GM06990 (cell line): ENCODE measurements at places on chromosomes 16 and 17.
A peak's percentile ranks its signal among the peaks of the same experiment; 100 is the strongest.

DNA sequence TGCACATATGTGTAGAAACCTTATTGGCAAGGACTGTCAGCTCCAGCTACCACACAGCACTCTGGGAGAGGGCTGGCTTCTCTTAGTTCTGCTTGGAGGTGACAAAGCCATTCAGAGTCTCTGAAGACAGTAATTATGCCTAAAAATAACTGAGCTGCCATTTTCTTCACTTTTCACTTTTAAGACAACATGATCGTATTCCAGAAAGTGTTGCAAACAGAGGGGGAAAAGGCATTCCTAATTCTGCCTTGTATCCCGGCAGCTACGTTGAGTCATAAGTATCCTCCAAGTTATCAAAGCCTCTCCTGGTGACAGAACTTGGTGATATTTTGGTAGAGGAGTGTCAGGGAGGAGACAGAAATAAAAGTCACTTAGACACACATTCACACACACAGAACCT lies 327.7 kb downstream of the HAPSTR1 start:
- DNase-seq: no peak

GRCh38 chr16:10641555-10641952 lies 53.2 kb downstream of the TEKT5 start:
- no peak for DNase-seq

DNA sequence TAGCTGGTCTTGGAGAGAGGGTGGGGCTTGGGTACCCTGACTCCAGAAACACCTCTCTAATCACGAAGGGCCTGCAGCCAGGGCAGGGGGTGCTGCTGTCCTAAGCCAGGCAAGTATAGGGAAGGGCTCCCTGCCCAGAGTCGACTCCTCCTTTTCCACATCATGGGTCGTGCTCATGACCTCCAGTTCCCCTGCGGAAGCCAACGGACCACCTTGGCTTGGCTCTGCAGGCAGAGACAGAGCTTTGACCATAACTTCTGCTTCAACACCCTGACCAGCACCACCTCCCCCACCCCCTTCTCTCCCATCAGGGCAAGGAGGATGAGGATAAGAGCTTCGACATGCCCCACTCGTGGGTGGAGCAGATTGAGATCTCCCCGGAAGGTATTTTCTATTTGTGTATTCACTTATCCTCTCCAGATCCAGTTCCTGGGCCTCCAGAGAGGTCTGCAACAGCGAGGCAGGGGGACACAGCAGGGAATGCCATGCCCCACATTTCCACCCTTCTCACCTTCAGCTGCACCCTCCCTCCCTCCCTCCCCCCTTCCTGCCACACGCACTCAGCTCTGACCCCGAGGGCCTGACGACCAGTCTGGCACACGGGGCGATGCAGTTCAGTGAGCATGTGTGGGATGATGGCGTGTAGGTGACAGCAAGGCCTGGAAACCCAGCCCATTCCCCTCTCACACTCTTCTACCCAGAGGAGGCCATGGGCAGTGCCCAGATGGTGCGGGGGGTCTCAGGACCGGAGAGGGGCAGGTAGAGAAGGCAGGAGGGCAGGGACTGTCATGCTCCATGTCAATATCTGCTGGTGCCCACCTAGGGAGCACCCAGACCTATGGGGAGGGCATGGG lies 14.0 kb upstream of the KATNB1 start:
- no peak for DNase-seq

- no peak for DNase-seq
Observed at GRCh38 chr16:67489401-67490083, 6.2 kb upstream of the AGRP start.

- no peak for DNase-seq
Observed at GRCh38 chr17:72491102-72491501, 370.3 kb downstream of the SOX9 start.

- DNase-seq: no peak
Observed at GRCh38 chr16:11712122-11712521, 30.5 kb downstream of the TXNDC11 start.

- DNase-seq: no peak
Observed at GRCh38 chr16:23927796-23928195, 92.0 kb downstream of the PRKCB start.

- DNase-seq: no peak
Observed at GRCh38 chr17:8753976-8754440, 4.3 kb downstream of the SPDYE4 start.

DNA sequence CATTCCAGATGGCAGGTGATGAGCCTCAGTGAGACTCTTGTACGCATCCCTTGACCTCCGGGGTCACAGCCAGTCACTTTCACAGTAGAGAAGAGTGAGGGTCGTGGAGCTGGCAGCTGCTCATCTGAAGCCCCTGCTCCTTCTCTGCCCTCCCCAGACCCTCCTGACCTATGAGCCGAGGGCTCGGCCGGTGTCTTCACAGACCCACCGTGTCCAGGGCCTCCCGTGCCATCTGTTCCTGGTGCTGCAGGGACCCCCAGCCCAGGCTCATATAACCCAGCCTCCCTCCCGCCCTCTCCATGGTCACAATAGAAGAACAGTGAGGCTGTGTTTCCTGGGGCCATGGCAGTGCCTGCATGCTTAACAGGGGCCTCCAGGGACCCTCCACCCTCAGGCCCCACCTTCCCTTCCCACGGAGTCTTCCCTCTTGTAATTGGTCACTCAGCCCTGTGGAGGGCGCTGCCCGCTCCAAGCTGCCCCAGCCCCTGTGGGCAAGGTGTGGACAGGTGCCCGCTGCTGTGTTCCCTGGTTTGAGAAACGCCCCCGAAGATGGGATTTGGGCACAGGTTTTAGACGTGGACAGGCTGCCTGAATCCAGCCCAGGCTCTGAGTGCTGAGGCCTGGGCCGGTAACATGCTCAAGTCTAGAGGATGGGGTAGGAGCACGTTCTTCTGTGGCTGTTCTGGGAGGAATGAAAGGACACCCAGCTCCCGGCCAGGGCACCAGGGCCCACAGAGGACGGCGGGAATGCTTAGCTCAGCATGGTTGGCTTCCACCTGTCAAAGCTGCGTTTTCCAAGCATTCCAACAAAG lies 38.7 kb downstream of the ACSF3 start:
- DNase-seq: no peak

GRCh38 chr16:53084746-53085334 lies 30.0 kb downstream of the CHD9 start:
- DNase-seq: no peak

GRCh38 chr17:80924807-80925610 lies 66.6 kb upstream of the CHMP6 start:
- DNase-seq: no peak

DNA sequence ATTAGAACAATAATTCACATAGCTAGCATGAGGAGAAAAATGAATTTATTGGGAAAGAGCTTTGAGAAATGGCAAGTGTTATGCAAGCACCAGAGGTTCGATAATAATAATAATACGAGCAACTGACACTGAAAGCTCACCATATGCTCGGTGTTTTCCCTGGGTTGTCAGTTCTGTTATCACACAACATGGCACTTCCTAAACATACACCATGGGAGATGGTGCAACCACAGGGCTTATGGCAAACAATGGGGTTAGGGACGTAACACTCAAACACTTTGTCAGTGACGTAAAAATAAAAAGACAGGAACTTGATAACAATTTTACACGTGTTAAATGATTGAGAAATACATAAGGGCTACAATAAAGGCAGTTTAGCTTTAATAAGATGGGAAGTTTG lies 23.7 kb downstream of the OR1D5 start:
- no peak for DNase-seq

- DNase-seq: no peak
Observed at GRCh38 chr17:34542700-34543336, 36.6 kb upstream of the TMEM132E start.

GRCh38 chr16:77967054-77967904 lies 55.1 kb upstream of the CLEC3A start:
- no peak for DNase-seq

- no peak for DNase-seq
Observed at GRCh38 chr16:56423584-56424403, 1.6 kb downstream of the AMFR start.

GRCh38 chr16:68072038-68072695 lies 13.0 kb upstream of the NFATC3 start:
- DNase-seq: no peak

GRCh38 chr16:21592191-21592590 lies 7.2 kb upstream of the METTL9 start:
- no peak for DNase-seq

GRCh38 chr17:11997972-11998233 lies 628 bp upstream of the ZNF18 start:
- no peak for DNase-seq

GRCh38 chr16:9219813-9220212 lies 128.4 kb downstream of the HAPSTR1 start:
- no peak for DNase-seq

- no peak for DNase-seq
Observed at GRCh38 chr16:1028056-1028455, 44.5 kb upstream of the SSTR5 start.

GRCh38 chr16:81558444-81559175 lies 114.0 kb downstream of the CMIP start:
- DNase-seq: no peak

DNA sequence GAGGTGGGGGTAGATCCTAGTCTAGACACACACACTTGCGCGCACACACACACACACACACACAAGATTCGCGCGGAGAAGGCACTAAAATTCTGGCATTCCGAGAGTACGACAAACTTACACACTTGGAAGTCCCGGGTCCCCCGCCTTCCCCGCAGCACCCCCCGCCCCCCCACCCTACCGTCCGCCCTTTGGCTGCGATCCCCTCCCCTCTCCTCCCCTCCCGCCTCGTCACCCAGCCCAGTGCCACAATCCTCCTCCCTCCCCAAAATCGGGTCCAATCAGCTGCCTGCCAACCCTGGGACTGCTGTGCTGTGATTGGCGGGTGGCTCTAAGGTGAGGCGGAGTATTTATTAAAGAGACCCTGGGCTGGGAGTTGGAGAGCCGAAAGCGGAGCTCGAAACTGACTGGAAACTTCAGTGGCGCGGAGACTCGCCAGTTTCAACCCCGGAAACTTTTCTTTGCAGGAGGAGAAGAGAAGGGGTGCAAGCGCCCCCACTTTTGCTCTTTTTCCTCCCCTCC lies at the start of gene SOX9:
Gene SOX9 (plus strand): TSS at position 379 of the 522 bp plus-strand sequence. CDS start 372 bp downstream, outside the sequence.
- DNase-seq: peak; percentile 77

- DNase-seq: no peak
Observed at GRCh38 chr17:28239271-28239624, 79.8 kb upstream of the TMEM97 start.

DNA sequence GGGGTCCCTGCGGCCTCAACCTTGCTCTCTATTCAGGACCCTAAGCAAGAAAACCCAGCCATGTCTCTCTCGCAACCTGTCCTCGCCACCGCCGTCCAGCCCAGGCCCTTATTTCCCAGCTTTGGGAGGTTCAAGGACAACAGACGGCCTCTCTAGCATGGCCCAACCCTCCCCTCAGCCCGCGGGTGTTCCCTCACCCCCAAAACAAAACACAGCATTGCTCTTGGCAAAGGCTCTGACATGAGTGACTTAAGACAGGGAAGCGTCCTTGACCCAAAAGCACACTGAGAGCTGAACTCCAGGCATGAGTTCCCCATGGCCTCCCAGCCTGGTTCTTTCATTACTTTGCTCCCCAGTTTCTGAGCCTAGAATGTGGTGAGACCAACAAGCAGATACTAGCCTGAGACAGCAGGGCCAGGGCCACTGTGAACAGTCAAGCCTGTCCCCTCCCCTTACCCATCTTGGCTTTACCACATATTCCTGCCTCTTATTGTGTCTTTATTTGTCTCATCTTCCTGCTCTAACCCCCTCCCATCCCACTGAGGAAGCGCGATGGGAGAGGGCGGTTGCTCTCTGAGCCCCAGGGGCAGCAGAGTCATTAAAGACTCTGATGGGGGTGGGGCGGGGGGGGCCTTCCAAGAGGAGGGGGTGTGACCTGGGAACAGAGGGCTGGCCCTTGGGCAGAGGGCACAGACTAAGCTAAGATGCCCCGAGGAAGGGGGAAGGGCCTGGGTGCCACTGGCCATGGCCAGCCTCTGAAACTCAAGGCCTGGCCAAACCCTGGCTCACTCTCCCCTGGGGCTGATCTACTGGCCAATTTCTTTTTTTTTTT lies 11.8 kb downstream of the SREBF1 start:
- no peak for DNase-seq

DNA sequence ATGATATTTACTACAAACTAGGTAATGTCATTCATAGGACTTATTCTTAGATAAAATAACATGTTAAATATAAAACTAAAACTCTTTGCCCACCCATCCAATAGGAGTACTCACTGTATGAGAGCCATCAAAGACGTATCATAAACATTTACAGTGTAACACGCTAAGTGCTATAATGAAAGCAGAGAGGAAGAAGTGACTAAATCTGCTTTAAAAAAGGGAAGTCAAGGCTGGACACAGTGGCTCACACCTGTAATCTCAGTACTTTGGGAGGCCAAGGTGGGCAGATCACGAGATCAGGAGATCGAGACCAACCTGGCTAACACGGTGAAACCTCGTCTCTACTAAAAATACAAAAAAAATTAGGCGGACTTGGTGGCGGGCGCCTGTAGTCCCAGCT lies 32.4 kb downstream of the SPAG9 start:
- DNase-seq: no peak

DNA sequence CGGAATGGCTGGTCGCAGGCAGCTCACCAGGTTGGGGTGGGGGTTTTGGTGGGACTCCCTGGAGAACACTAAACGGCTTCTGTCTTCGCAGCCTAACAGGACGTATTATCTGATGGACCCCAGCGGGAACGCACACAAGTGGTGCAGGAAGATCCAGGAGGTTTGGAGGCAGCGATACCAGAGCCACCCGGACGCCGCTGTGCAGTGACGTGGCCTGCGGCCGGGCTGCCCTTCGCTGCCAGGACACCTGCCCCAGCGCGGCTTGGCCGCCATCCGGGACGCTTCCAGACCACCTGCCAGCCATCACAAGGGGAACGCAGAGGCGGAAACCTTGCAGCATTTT lies 59.7 kb downstream of the PDPK1 start:
- DNase-seq: no peak
